Uterus (tissue), 4 donors: ENCODE measurements at places on chromosomes 5 and 9.
A peak's percentile ranks its signal among the peaks of the same experiment; 100 is the strongest.

DNA sequence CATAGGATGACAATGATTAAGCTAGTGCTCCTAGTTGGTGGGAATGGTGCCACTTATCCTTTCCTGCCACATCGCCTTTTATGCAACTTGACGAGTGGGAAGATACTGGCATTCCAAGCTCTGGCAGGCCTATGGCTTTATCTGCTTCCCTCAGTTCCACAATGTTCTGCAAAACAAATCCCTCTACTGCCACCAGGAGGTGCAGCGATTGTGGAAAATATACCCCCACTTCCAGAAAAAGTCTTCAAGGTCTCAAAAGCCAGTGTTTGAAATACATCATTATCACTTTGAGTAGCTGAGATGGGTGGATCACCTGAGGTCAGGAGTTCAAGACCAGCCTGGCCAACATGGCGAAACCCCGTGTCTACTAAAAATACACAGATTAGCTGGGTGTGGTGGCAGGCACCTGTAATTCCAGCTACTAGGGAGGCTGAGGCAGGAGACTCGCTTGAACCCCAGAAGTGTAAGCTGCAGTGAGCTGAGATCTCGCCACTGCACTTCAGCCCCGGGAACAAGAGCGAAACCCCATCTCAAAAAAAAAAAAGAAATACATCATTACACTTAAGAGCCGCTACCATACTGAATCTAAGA is 3.4 kb downstream of the CLINT1 start:
- DNase-seq = peak; percentile 50

- no peak for DNase-seq
Observed at GRCh38 chr5:90777959-90778358, 219.4 kb downstream of the ADGRV1 start.

DNA sequence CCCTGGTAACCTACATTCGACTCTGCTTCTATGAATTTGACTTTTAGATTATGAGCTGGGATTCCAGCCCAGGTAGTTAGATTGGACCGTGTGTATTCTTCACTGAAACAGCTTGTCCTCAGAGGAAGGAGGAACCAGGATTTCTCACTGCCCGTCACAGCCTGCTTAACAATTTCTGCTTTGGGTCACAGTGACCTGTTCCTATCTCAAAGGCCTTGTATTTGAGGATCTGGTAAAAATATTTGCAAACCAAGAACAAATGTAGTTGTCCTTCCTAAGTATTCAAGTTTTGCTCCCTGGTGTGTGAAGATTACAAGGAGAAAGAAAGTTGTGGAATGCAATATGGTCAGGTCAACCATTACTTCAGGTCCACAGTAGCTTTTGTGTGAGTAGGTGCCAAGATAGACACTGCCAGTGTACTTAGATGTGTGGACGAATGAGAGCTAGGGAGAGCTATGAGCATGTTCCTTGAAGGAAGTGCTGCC is 55.1 kb downstream of the KIF4B start:
- no peak for DNase-seq

- DNase-seq = no peak
Observed at GRCh38 chr9:134477342-134477925, 151.2 kb downstream of the RXRA start.

DNA sequence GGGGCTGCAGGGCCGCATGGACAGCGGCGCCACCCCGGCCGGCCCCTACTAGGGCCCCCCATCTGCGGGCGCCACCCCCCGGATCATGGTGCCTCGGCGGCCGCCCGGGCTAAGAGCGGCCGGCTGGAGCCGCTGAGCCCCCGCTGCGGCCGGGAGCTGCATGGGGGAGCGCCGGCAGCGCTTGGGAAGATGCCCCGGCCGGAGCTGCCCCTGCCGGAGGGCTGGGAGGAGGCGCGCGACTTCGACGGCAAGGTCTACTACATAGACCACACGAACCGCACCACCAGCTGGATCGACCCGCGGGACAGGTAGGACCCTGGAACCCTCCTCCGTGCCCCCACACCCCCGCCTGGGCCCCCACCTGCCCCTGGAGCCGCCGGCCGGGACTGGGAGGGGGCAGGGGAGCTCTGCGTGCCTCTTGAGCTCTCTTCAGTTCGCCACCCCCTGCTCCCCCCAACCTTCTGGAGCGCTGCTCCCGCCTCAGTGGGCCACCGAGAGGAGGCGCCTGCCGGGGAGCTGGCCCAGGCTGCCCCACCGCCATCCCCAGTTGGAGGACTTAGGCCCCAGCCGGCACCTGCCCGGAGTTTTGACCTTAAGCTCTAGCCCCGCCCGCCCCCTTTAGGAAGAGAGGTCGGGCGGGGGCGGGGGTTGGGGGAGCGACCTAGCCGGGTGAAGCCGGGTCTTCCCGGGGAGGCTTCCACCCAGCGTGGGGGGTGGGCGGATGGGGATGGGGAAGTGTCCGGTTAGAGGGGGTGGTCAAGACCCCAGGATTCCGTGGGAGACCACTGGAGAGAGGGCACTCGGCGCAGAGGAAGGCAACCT is 730 bp downstream of the WWC1 start:
- DNase-seq = no peak

GRCh38 chr5:162603443-162604070 is 536.0 kb downstream of the GABRG2 start:
- DNase-seq = no peak

DNA sequence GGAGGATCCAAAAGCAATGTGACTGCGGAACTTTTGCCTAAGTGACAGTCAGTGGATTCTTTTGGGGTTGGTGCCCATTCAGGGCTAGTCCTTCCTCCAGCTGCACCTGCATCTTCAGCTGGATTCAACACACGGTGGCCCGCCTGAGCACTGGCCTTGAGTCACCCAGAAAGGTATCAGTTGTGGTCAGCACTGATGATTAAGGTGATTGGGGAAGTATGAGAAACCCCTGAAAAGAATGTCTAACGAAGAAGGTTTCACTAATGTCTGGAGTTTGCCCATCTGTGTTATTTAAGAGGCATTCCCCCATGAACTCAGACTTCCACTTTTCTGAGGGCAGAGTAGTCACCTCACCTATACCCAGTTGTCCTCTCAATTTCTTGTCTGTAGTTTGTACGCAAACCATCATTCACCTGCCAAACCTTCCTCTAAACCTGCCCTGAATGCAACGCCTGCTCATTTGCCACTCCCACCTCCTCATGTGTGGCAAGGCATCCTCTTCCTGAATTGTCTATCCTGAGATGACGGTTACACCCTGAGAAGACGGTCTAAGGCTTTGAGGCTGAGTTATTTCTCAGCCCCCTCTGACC is 27.2 kb downstream of the CSF2 start:
- no peak for DNase-seq

DNA sequence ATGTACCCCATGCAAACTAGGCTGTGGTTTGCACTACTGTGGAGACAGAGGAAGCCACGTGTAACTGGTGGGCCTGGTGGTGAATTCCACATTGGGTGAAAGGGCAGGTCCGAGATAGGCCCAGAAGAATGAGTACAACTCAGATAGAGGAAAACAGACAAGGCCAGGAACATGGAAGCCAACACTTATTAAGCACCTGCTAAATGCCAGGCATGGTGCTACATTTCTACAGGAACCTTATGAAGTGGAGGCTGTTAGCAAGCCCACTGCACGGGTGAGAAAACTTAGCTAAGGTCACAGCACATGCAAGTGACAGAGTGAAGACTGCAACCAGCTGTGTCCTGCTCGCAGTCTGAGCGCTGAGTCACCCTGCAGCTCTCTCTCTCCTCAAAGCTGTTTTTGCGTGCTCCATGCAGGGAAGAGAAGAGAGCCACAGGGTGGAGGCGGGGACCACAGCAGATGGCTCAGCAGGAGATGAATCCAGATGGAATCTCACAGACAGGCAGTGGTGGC is 65.5 kb upstream of the SPTLC1 start:
- DNase-seq = no peak

DNA sequence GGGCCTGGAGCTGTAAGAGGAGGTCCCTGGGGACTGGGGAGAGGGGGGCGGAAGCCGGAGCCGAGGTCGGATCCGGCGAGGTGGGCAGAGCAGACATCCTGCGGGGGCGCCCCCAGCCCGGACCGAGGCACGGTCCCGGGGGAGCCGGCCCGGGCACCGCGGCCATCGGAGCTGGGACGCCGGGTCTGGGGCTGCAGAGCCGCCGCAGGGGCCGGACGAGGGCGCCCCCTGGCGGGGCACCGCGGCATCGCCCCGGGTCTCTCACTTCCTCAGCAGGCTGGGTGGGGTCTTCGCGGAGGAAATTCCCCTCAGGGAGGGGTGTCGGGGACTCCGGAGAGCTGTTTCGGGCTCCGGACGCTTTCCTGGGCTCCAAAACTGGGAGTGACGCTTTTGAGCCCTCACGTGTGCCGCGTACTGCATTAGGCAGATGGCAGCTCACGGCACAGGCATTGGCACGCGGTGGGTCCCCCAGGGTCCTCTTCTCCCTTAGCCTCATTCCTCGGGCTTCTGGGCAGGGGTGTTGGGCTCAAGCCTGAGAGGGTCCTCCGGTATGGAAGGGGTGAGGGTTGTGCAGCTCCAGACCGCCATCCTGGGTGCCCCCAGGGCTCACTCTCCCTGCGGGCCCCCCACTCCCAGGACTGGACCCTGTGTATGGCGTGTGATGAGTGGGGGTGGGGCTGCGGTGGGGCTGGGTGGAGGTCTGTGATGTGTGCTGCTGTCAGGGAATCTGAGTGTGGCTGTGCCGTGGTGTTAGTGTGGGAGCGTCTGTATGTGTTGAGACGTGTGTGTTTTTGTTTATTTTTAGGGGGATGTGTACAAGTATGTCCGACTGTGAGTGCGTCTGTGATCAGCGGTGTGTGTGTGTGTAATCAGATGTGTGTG is 29.6 kb downstream of the LHX2 start:
- DNase-seq = no peak

GRCh38 chr5:144467792-144468191 is 297.1 kb downstream of the KCTD16 start:
- no peak for DNase-seq

- DNase-seq = no peak
Observed at GRCh38 chr5:146646441-146646840, 130.5 kb upstream of the GPR151 start.

DNA sequence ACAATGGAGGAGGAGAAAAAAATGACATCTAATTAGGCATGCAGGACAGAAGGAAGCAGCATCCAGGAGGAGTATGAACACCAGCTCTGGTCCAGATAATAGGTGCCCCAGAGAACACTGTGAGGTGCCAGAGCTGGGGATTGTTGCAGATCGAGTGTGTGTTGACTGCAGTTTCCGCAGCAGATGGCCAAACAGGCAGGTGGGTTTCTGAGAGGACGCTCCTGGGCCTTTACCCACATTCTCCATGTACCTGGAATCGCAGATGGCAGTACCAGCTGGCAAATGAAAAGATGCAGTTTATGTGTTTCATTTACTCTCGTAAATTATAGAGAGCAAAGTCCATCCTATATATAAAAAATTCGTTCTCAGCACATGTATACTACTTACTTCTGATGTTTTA is 182.2 kb upstream of the ISL1 start:
- DNase-seq = no peak

- no peak for DNase-seq
Observed at GRCh38 chr5:71937921-71938698, 169.2 kb upstream of the MAP1B start.

DNA sequence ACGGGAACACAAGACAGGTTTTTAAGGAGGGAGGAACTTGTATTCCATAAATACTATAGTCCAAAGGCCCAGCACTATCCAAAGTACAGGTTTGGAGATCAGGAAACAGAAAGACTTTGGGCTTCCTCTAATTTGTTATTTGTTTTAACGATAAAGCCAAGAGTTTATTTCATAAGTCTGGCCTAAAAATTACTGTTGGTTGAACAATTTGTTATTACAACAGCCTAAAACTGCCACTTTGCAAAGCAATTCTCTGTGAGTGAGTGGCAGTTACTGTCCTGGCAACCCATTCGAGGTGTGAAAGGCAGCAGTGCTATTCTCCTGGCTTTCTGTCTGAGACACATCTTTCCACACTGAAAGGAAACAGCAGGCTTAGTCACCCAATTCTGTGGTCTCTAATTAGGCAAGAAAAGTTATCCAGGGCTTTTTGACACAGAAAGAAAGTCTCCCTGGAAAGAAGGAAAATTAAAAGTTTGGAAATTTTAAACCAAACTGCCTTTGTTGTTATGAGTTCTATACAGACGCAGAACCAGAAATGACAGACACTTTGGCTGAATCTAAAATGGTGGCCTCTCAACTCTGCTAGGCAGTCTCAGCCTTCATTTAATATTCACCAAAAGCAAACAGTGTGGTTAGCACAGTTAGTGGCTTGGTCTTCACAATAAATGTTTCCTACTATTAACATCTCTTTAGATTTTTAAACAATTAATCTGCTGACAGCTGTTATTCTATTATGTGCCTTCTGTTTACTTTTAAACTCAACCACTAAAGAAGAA is 33.9 kb downstream of the PSMB7 start:
- DNase-seq = no peak

- DNase-seq = no peak
Observed at GRCh38 chr9:1980387-1980786, 34.8 kb upstream of the SMARCA2 start.

GRCh38 chr5:4879693-4880303 is 260.3 kb upstream of the ADAMTS16 start:
- peak; percentile 82 for DNase-seq

- DNase-seq = no peak
Observed at GRCh38 chr5:178486239-178486641, 104.0 kb downstream of the COL23A1 start.
